Osteocyte (in vitro differentiated cells): ENCODE measurements at places on chromosomes 12 and 14. TPM values are rescaled to one million over a fixed set of nuclear protein-coding genes. Genes with fewer than 3 reads are reported as not detected.

The KRT85 gene
- not detected in 2 replicates for total RNA-seq

The PTGES3 gene
- total RNA-seq, result 136 and 140 TPM in 2 replicates

The MGAT4C gene
- 0.46 and 0.65 TPM in 2 replicates for total RNA-seq

DNA sequence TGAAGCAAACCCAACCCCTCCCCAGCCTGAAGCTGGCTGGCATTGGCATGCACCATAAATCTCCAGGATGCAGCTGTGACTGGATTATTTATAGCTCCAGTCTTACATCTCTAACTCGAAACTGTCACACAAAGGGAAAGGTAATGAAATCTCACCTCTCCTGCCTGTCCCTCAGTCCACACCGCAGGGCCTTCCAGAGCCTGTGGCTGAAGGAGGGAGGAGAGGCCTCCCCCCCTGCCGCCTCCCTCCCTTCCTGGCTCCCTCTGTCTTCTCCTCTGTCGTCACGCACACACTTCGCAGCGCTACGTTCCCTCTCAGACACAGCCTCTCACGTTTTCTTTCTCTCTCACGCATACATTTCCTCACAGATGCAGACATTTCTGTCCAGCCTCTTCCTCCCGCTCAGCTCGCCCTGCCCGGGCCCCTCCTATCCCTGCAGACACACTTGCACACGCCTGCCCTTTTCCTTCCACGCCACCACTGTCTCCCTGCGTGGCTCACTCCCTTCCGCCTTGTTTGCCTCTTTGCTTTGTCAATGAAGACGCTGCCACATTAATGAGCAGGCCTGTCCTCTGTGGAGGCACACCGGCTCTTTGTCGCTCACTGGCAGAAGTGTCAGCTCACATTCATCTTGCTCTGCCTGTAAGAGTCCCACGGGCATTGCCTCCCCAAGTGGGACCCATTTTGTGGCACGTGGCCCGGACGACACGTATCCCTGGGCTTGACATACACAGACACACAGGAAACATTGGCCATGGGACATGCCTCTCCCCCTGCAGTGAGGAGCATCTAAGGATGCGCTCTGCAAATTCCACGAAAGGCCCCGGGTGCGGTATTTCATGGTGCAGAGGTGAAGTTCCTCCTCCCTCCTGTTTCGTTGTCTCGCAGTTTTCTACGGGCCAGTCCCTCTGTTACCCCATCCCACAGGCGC is 27.9 kb downstream of the IRF2BPL start:
- DNase-seq, result no peak

GRCh38 chr12:117189725-117190209 is 503 bp downstream of the FBXO21 start:
- DNase-seq, result no peak

GRCh38 chr12:53073881-53074280 is 5.3 kb downstream of the SPRYD3 start:
- DNase-seq, result no peak

DNA sequence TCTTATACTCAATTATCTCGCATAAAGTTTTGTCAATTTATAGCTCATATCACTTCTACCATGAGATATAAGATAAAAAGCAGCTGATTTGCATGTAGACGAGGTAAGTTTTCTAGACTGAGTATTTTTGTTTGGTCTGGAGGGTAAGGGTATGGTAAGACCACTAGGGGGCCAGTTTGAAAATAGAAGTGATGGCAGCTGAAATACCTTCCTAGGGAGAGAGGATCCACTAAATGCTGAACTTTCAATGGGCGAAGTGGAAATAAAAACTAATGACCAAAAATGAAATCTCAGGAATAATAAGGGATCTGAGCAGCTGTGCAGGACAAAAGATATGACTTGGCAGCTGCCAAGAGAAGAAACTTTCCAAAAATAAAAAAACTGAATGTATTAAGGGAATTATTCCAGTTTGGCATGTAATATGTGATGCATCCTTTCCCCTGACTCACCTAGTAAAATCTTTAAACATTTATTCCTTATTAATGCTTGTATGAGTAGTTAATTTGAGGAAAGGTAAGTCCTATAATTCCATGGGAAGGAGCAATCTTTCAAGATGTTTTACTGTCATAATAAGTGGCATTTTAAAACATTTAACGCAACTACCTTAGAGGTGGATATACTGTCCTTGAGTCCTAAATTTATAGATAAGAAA is 754.5 kb downstream of the C12orf50 start:
- DNase-seq, result no peak

DNA sequence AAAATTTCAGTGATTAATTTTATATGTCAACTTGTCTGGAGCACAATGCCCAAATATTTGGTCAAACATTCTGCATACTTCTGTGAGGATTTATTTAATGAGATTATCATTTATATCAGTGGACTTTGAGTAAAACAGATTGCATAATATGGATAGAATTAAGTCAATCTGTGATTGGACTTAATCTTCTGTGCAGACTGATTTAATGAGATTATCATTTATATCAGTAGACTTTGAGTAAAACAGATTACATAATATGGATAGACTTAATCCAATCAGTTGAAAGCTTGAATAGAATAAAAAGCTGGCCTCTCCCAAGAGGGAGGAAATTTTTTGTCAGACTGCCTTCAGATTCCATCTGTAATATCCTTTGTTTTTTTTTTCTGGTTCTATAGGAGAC is 1413.2 kb downstream of the LRFN5 start:
- DNase-seq, result no peak
